ENCODE measurements at places on chromosomes 5 and 9.

DNA sequence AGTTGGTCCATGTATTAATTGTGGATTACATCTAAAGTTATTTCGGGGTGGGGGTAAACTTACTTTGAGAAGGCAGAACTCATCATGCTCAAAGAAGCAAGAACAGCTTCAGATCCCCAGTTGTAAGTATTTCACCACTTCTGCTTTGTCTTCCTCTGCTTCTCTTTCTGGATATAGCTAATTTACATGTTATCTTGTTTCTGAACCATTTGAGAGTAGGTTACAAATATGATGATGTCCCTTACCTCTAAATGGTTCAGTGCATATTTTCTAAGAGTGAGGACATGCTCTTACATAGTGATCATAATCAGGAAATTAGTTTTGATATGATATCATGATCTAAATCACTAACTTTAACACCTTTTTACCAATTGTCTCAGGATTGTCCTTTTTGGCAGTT, 11.9 kb downstream of the TRIO start:
- no peak overlapping the region for H3K27ac ChIP-seq
- DNase-seq: no peak
- no peaks in the 10 kb centered on the region for H3K27me3 ChIP-seq
- H3K4me1 ChIP-seq: peaks cover 34% of the 10 kb centered on the region
- no peaks in the 10 kb centered on the region for H3K36me3 ChIP-seq

GRCh38 chr9:126438741-126439401, 112.2 kb downstream of the MVB12B start:
- H3K36me3 ChIP-seq: no peaks in the 10 kb centered on the region
- H3K4me1 ChIP-seq: peaks cover 5% of the 10 kb centered on the region
- no peak for DNase-seq

GRCh38 chr9:27165670-27166069, 56.6 kb downstream of the TEK start:
- H3K4me1 ChIP-seq: no peaks in the 10 kb centered on the region
- no peaks in the 10 kb centered on the region for H3K27me3 ChIP-seq
- no peak for DNase-seq
- H3K36me3 ChIP-seq: no peaks in the 10 kb centered on the region

DNA sequence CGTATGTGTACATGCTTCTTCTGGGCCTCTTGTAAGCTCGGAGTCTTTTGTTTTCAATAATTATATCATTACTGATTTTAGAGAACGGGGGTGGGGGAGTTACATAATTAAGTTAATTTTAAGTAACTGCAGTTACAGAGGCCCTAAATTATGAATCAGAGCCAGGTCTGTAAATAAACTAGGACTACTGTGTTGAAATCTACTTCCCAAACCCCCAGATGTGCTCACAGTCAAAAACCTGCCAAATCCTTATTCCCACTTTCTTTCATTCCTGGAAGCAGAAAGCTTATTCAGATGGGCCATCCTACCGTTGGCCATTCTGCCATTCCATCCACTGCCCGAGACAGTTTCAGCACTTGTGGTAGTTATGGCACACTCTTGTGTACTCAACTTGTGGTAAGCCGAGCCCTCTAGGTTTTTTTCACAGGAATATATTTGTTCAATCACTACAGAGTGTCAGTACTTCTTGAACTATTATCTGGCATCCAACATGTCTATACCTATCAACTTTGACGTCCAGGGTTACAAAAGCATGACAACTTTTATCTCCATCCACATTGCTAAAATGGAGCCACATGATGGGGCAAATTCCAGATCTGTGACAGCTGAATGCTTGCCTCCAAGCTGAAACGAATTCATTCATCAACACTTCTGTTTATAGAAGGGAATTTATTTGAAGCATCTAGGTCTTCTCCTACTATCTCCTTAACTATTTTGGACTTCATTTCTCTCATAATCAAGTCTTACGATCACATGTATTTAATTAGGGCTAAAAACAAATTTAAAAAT, 37.8 kb downstream of the GLRX start:
- H3K27ac ChIP-seq: no peak overlapping the region
- DNase-seq: no peak

GRCh38 chr5:75335952-75336614, 937 bp upstream of the HMGCR start:
- DNase-seq: peak; percentile 76
- H3K36me3 ChIP-seq: no peaks in the 10 kb centered on the region
- peaks cover 3% of the 10 kb centered on the region for H3K4me1 ChIP-seq
- H3K27me3 ChIP-seq: no peaks in the 10 kb centered on the region

DNA sequence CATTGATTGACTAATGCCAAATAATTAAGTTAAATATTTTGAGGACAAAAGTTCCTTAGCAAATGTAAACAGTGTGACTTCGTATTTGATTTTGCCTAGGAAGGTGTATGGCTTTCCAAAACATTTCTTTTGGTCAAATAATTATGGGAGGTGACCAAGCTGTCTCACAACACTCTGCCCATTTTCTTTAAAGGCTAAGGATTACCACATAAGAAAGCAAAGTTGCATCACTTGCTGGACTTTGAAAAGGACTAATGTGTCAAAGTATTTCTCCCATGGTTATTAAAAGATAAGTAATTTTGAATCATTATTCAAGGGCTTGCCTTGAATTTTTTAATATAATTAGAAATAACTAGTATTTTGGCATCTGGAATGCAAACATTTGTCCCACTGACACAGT, 74.7 kb downstream of the HAPLN1 start:
- DNase-seq: no peak
- no peaks in the 10 kb centered on the region for H3K36me3 ChIP-seq
- H3K4me1 ChIP-seq: no peaks in the 10 kb centered on the region
- H3K4me3 ChIP-seq: no peak overlapping the region
- no peaks in the 10 kb centered on the region for H3K27me3 ChIP-seq
- H3K27ac ChIP-seq: no peak overlapping the region

GRCh38 chr5:93225748-93226147, 355.3 kb downstream of the NR2F1-AS1 start:
- no peak for DNase-seq
- H3K27ac ChIP-seq: no peak overlapping the region
- H3K4me1 ChIP-seq: no peaks in the 10 kb centered on the region
- no peaks in the 10 kb centered on the region for H3K36me3 ChIP-seq

GRCh38 chr9:11326231-11326630, 713.4 kb upstream of the PTPRD start:
- no peak overlapping the region for H3K4me3 ChIP-seq
- no peak for DNase-seq
- no peaks in the 10 kb centered on the region for H3K4me1 ChIP-seq
- H3K27me3 ChIP-seq: no peaks in the 10 kb centered on the region
- H3K27ac ChIP-seq: no peak overlapping the region

GRCh38 chr9:91690540-91691249, 259.3 kb downstream of the ROR2 start:
- H3K4me1 ChIP-seq: no peaks in the 10 kb centered on the region
- no peak overlapping the region for H3K27ac ChIP-seq
- no peak for DNase-seq
- H3K4me3 ChIP-seq: no peak overlapping the region
- H3K27me3 ChIP-seq: no peaks in the 10 kb centered on the region

- H3K4me3 ChIP-seq: no peak overlapping the region
- no peak overlapping the region for H3K27ac ChIP-seq
These were observed 66.0 kb upstream of the TAF1L start for GRCh38 chr9:32701321-32702022.

- H3K4me3 ChIP-seq: no peak overlapping the region
- no peaks in the 10 kb centered on the region for H3K36me3 ChIP-seq
- no peaks in the 10 kb centered on the region for H3K27me3 ChIP-seq
- H3K27ac ChIP-seq: no peak overlapping the region
These were observed 13.2 kb upstream of the C5orf58 start for GRCh38 chr5:170219615-170220014.

GRCh38 chr5:32848681-32849080, 137.6 kb downstream of the NPR3 start:
- DNase-seq: no peak
- no peak overlapping the region for H3K27ac ChIP-seq
- H3K4me3 ChIP-seq: no peak overlapping the region
- H3K27me3 ChIP-seq: no peaks in the 10 kb centered on the region

GRCh38 chr5:133531594-133531993, 80.7 kb downstream of the FSTL4 start:
- H3K27ac ChIP-seq: peak overlapping the region; percentile 65
- peak; percentile 85 for DNase-seq
- H3K4me1 ChIP-seq: peaks cover 44% of the 10 kb centered on the region
- H3K27me3 ChIP-seq: no peaks in the 10 kb centered on the region
- no peaks in the 10 kb centered on the region for H3K36me3 ChIP-seq

GRCh38 chr5:135131801-135132680, 98.0 kb upstream of the PITX1 start:
- no peaks in the 10 kb centered on the region for H3K36me3 ChIP-seq
- no peak for DNase-seq
- H3K4me1 ChIP-seq: peaks cover 7% of the 10 kb centered on the region
- H3K27ac ChIP-seq: no peak overlapping the region
- H3K27me3 ChIP-seq: peaks cover 9% of the 10 kb centered on the region
- H3K4me3 ChIP-seq: no peak overlapping the region

DNA sequence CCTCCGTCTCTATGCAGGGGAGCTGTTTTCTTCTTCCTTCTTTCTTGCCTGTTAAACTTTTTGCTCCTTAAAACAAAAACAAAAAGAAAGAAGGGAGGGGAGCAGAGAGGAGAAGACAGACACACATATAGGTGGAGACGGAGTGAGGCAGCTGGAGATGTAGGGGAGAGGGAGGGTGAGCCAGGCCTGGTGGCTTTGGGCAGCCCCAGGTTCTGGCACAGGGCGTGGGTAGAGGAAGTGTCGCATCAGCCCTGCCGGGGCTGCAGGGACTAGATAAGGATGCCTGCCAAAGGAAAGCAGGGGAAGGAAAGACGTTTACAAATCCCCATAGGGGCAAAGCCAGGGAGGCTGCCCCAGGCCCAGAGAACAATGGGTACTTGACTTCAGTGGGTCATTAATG, 38.7 kb upstream of the PTGS1 start:
- H3K36me3 ChIP-seq: no peaks in the 10 kb centered on the region
- H3K27me3 ChIP-seq: peaks cover 5% of the 10 kb centered on the region
- peak overlapping the region; percentile 43 for H3K27ac ChIP-seq
- peaks cover 42% of the 10 kb centered on the region for H3K4me1 ChIP-seq

GRCh38 chr5:179129607-179130071, 69.5 kb downstream of the ZNF354C start:
- no peak overlapping the region for H3K4me3 ChIP-seq
- H3K36me3 ChIP-seq: peaks cover 2% of the 10 kb centered on the region
- H3K27me3 ChIP-seq: no peaks in the 10 kb centered on the region
